Activated T-cell treated with anti-CD3 and anti-CD28 coated beads, Interleukin-2, amount 50 U/mL, for 72 hours (primary cell): ENCODE measurements at places on chromosomes 4 and X. TPM values are rescaled to one million over a fixed set of nuclear protein-coding genes. Genes with fewer than 3 reads are reported as not detected.
A peak's percentile ranks its signal among the peaks of the same experiment; 100 is the strongest.

Gene DOCK11
- 71.0 TPM for total RNA-seq

Gene IL15
- total RNA-seq, result 2.1 TPM

Gene GYPB
- not detected for total RNA-seq

Gene TMEM35A
- 0.26 TPM for total RNA-seq

Gene GLOD5
- total RNA-seq, result not detected

Gene FHDC1
- total RNA-seq, result 0.10 TPM

Gene TASL
- total RNA-seq, result 3.2 TPM

GRCh38 chr4:170014359-170015011 is 11.7 kb downstream of the MFAP3L start:
- H3K27ac ChIP-seq, result no peak overlapping the region
- H3K4me1 ChIP-seq, result peaks cover 5% of the 10 kb centered on the region
- DNase-seq, result no peak
- no peak overlapping the region for H3K4me3 ChIP-seq
- no peaks in the 10 kb centered on the region for H3K36me3 ChIP-seq

DNA sequence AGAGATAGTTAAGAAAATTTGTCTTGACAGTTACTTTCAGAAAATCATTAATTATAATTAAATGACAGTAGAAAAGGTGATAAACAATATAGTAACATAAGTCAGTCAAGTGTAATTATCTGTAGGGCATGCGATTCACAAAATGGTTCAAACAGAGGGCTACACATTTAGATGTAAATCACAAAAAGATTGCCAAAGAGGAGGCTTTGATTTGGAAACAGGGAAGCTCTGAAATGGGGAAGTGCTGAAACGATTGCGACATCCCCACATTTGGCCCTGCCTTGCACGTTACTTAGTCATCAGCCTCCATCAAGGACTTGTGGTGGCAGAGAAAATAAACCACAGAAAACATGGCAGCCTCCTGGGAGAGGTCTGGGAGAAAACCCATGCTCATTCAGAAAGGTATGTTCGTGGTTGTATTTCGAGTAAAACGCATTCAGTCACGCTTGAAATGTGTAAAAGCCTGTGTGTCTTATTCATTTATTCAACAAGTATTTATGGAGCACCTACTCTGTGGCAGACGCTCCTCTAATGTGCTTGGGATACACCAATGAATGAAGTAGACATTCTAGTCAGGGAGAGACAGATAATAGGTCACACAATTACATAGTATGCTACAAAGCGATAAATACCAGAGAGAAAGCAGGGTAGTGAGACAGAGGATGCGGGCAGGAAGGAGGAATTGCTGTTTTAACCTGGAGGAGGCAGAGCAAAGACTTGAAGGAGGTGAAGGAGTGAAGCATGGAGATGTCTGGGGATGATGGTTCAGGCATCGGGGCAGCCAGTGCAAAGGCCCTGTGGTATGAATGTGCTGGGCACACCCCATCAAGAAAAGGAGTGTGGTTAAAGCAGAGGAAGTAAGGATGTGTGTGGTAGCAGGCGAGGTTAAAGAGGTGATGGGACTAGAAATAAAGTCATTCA is 7.8 kb downstream of the RBM47 start:
- DNase-seq, result peak; percentile 42
- peaks cover 16% of the 10 kb centered on the region for H3K27me3 ChIP-seq
- H3K36me3 ChIP-seq, result peaks cover 4% of the 10 kb centered on the region
- peak overlapping the region; percentile 66 for H3K27ac ChIP-seq
- peak overlapping the region; percentile 75 for H3K4me3 ChIP-seq

GRCh38 chrX:41329101-41329500 is 4.9 kb upstream of the DDX3X start:
- H3K27ac ChIP-seq, result no peak overlapping the region
- DNase-seq, result no peak
- H3K27me3 ChIP-seq, result peaks cover 11% of the 10 kb centered on the region
- H3K36me3 ChIP-seq, result peaks cover 4% of the 10 kb centered on the region
- no peak overlapping the region for H3K4me3 ChIP-seq
- H3K4me1 ChIP-seq, result peaks cover 48% of the 10 kb centered on the region

DNA sequence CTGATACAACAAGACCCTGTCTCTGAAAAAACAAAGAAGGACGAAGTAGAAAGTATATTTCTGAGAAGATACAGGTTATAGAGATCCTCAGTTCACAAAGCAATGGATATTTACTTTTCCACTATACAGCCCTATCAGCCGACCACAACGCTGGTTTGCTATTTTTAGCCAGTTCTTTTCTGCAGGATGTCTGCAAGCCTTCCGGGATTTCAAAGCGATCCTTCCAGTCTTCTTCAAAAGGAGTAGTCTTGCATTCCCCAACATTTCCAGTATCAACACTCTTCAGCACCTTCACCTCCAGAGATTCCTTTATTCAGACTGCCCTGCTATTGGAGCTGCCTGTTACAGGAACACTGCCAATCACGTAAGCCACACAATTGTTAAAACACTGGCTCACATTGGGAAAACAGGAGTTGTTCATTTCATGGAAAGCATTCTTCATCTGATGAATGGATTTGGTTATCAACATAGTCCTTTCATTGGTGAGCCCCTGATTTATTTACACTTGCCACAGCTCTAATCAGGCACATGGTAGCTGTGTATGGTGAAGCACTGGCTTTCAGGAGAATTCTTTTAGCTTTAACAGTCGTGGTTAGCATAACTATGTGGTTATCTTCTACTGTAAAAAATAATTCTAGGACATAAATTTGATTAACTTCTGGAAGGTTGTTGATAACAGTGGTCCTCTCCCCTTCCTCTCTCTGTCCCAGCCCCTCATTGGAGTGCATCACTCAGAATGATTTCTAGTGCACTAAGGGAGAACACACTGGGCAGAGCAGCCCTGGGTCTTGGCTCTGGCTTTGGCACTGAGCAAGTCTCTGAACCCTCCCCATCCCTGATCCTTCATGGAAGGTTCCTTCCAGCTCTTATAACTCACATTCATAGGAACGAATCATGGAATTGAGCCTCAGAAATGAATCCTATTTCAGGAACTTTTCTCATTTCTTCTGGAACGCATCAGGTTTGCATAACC is 109.9 kb upstream of the SORBS2 start:
- no peaks in the 10 kb centered on the region for H3K4me1 ChIP-seq
- no peaks in the 10 kb centered on the region for H3K36me3 ChIP-seq
- DNase-seq, result no peak
- peaks cover 5% of the 10 kb centered on the region for H3K27me3 ChIP-seq

DNA sequence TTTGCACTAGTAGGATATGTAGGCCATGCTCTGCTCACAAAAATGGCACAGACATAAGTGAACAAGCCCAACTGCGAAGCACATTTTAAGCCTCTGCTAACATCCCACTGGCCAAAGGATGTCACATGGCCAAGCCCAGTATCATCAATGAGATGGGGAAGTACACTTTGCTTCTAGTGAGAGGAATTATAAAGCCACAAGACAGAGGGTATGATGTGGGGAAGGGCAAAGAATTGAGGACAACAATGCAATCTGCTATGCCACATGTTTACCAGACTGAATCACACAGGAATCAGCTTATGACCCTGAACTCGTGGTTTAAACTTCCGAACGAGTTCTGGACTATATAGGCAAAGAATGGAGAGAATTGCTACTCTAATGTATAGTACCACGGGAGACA is 39.1 kb downstream of the SUPT20HL1 start:
- H3K27ac ChIP-seq, result no peak overlapping the region
- peaks cover 24% of the 10 kb centered on the region for H3K27me3 ChIP-seq
- DNase-seq, result no peak
- no peak overlapping the region for H3K4me3 ChIP-seq
- H3K36me3 ChIP-seq, result no peaks in the 10 kb centered on the region
- no peaks in the 10 kb centered on the region for H3K4me1 ChIP-seq

DNA sequence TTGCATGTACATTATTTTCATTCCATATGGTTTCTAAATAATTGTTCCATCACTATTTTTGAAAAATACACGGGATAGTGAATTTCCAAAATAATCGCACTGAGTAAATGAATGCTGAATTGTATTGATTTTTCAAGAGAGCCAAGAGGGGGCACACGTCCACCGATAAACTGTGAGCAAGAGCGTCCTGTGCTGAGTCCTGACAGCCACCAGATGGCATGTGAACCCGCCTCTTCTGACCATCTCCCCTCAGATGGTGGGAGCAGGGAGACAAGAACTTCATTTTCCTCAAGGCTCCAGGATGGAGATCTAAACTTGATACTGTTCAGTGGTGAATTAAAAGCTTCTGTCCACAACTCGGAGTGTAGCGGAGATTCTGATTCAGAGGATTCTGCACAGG is 30.6 kb upstream of the IL9R start:
- peaks cover 10% of the 10 kb centered on the region for H3K4me1 ChIP-seq
- H3K4me3 ChIP-seq, result no peak overlapping the region
- no peak overlapping the region for H3K27ac ChIP-seq
- H3K36me3 ChIP-seq, result peaks cover 6% of the 10 kb centered on the region
- peaks cover 42% of the 10 kb centered on the region for H3K27me3 ChIP-seq

DNA sequence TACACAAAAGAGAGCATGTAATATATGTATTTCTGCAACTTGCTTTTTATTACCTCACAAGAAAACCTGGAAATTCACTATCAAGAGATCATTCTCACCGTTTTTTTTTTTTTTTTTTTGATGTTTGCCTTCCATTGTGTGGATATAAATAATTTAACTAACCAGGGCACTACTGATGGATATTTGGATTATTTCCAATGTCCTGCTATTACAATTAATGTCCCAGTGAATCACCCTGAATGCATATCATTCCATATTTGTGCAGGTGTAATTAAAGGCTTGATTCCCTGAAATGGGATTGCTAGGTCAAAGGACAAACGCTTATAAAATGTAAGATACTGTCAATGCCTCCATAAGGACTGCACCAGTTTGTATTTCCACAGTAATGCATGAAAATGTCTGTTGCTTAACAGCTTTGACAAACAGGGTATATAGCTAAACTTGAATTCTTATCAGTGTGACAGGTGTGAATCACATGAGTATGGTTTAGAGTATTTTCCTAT is 87.8 kb downstream of the NCAPG start:
- no peak overlapping the region for H3K4me3 ChIP-seq
- no peaks in the 10 kb centered on the region for H3K36me3 ChIP-seq
- DNase-seq, result no peak
- H3K27ac ChIP-seq, result no peak overlapping the region

- no peak overlapping the region for H3K27ac ChIP-seq
- H3K4me1 ChIP-seq, result no peaks in the 10 kb centered on the region
- H3K36me3 ChIP-seq, result no peaks in the 10 kb centered on the region
- H3K27me3 ChIP-seq, result peaks cover 7% of the 10 kb centered on the region
- no peak for DNase-seq
- H3K4me3 ChIP-seq, result no peak overlapping the region
Observed at GRCh38 chr4:11704186-11704830, 275.6 kb upstream of the HS3ST1 start.

- no peaks in the 10 kb centered on the region for H3K4me1 ChIP-seq
- H3K27me3 ChIP-seq, result no peaks in the 10 kb centered on the region
- H3K27ac ChIP-seq, result no peak overlapping the region
- no peak for DNase-seq
Observed at GRCh38 chr4:174930895-174931294, 12.7 kb downstream of the ADAM29 start.

DNA sequence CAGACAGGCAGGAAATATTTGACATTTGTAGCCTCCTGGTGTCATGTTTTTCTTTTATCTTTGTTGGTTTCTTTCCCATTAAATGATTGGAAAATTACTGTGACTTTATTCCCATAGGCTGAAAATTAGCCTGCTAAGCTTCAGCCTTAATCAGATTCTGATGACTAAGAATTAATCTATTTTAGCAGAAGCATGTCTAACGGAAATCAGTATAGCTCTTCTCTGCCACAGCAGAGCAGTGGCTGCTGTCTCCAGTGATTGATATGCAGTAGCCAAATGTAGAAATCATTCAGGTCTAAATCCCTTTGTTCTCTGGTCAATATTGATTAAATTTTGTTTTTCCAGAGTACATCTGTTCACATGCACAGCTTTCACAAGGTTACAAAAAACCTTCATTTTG is 199.3 kb downstream of the GC start:
- DNase-seq, result no peak

DNA sequence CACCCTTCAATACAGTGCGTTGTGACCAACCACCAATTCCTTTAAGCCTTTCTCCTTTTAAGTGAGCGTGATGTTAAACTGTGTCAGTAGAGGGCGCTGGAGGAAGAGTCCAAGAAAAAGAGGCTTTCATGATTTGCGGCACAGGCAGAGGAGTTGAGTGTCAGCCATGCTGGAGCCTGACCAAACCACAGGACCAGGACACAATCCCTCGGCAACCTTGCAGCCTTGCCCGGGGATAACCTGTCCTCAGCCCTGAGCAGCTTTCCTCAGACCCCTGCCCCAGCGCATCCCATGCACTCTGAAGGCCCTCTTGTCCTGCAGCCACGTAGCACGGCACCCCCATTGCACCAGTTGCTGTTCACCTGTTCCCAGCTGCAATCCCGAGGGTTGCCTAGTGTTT is 53.5 kb upstream of the SMIM31 start:
- H3K27ac ChIP-seq, result no peak overlapping the region
- H3K4me1 ChIP-seq, result no peaks in the 10 kb centered on the region
- peak; percentile 1 for DNase-seq
- H3K4me3 ChIP-seq, result no peak overlapping the region
- H3K36me3 ChIP-seq, result no peaks in the 10 kb centered on the region
- H3K27me3 ChIP-seq, result no peaks in the 10 kb centered on the region

GRCh38 chrX:46180258-46180687 is 364.9 kb downstream of the ZNF674 start:
- H3K36me3 ChIP-seq, result no peaks in the 10 kb centered on the region
- DNase-seq, result no peak
- no peak overlapping the region for H3K4me3 ChIP-seq
- H3K27me3 ChIP-seq, result peaks cover 15% of the 10 kb centered on the region
- no peak overlapping the region for H3K27ac ChIP-seq

GRCh38 chrX:129360175-129360574 is 163.1 kb downstream of the SMARCA1 start:
- peak; percentile 42 for DNase-seq
- H3K36me3 ChIP-seq, result no peaks in the 10 kb centered on the region
- no peaks in the 10 kb centered on the region for H3K27me3 ChIP-seq
- H3K4me3 ChIP-seq, result no peak overlapping the region
- H3K27ac ChIP-seq, result no peak overlapping the region

GRCh38 chr4:171601091-171601490 is 212.1 kb upstream of the GALNTL6 start:
- no peaks in the 10 kb centered on the region for H3K36me3 ChIP-seq
- H3K27me3 ChIP-seq, result no peaks in the 10 kb centered on the region
- H3K4me1 ChIP-seq, result no peaks in the 10 kb centered on the region
- no peak for DNase-seq

- H3K36me3 ChIP-seq, result no peaks in the 10 kb centered on the region
- H3K27ac ChIP-seq, result no peak overlapping the region
- H3K27me3 ChIP-seq, result peaks cover 8% of the 10 kb centered on the region
- DNase-seq, result no peak
Observed at GRCh38 chr4:5992828-5993321, 25.4 kb downstream of the C4orf50 start.

DNA sequence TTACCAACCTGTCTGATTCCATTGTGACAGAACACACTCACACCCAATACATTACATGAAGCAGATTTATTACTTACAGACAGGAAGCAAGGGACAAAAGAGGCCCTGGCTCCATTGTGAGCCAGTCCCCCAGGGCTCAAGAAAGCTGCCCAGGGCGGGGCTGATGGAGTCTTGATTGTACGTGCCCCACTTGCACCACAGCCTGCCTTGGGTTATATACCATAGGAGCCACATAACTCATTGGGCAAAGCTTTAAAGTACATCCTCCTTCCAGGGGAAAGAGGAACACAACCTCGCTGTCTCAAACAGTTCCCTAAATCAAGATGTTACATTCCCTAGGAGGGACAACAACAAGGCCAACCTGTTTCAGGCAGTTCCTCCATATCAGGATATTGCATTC is 3.4 kb upstream of the ZRSR2 start:
- H3K36me3 ChIP-seq, result no peaks in the 10 kb centered on the region
- no peaks in the 10 kb centered on the region for H3K4me1 ChIP-seq
- no peaks in the 10 kb centered on the region for H3K27me3 ChIP-seq
- DNase-seq, result no peak
- no peak overlapping the region for H3K4me3 ChIP-seq
- no peak overlapping the region for H3K27ac ChIP-seq
